Tibial nerve (tissue), 4 donors: ENCODE measurements at places on chromosomes 12 and 14. TPM values are rescaled to one million over a fixed set of nuclear protein-coding genes. Genes with fewer than 3 reads are reported as not detected.

Gene SMCO2
- total RNA-seq, result not detected

DNA sequence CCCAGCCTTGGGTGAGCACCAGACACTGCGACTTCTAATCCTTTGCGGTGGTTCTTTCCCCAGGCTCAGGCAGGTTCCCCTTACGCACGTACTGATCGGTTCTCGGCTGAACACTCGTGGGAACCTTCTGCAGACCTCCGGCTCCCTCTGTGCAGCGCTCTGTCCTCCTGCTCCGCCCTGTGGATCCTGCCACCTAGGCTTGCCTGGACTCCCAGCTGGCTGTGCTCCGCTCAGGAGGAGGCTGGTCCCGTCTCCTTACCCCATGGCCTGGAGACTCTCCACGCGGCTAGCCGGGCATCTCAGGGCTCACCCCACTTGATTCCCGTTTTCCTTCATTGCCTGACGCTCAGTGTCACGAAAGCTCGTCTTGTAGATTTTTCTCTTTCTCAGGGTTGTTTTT lies 34.7 kb downstream of the TNFAIP2 start:
- H3K4me1 ChIP-seq, result peaks cover 24% of the 10 kb centered on the region
- no peak overlapping the region for H3K4me3 ChIP-seq
- DNase-seq, result no peak

DNA sequence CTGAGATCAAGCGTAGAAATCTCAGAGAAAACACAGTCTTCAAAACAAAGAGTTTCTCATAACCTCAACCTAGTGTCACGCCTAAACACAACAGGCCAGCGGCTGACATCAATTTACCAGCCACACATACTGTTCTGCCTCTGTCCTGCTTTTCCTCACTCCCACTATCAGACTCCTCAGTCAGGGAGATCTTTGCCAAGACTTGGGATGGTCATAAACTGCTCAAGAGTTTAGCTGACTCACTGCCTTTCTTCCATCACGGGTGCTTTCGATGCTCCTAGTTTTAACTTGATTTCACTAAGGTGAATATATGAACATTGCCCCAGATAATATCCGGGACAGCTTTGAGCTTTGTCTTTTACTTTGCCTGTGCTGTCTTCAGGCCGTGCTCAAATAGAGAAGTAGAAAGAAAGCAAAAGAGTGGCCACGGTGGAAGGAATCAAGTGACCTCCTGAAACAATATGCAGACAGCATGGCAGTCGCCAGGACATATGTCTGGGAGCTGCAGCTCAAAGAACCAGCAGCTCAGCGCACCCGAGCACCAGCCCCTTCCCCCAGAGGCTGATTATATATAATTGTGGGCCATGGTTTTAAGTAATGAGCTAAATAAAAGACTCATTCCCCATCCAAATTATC lies 12.1 kb downstream of the MDM1 start:
- no peaks in the 10 kb centered on the region for H3K27me3 ChIP-seq
- no peaks in the 10 kb centered on the region for H3K36me3 ChIP-seq
- H3K4me1 ChIP-seq, result no peaks in the 10 kb centered on the region
- no peak overlapping the region for H3K4me3 ChIP-seq
- no peak for DNase-seq

DNA sequence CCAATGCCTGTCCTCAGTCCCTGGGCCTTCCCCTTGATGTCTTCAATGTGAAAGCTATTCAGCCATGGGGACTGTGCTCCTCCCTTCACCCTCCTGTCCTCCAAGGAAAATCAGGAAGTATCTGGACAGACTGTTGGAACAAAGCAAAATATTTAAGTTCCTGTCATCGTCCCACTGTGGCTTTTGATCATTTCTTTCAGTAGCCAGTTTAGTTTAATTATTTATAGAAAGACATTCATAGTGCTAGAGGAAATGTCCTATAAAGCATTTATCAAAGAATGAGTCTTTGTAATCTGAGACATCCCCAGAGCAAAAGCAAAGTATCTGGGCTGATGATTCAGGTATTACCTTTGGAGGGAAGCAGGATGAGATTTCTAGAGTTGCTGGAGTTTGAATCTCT lies 254.1 kb downstream of the NRXN3 start:
- DNase-seq, result no peak
- no peaks in the 10 kb centered on the region for H3K27me3 ChIP-seq
- H3K4me1 ChIP-seq, result no peaks in the 10 kb centered on the region

Gene ANO2
- total RNA-seq, result 13.8 TPM

Gene PIWIL1
- total RNA-seq, result not detected

- H3K36me3 ChIP-seq, result no peaks in the 10 kb centered on the region
- H3K27me3 ChIP-seq, result no peaks in the 10 kb centered on the region
- no peak for DNase-seq
These were observed 15.3 kb upstream of the PIK3C2G start for GRCh38 chr12:18246066-18246465.

DNA sequence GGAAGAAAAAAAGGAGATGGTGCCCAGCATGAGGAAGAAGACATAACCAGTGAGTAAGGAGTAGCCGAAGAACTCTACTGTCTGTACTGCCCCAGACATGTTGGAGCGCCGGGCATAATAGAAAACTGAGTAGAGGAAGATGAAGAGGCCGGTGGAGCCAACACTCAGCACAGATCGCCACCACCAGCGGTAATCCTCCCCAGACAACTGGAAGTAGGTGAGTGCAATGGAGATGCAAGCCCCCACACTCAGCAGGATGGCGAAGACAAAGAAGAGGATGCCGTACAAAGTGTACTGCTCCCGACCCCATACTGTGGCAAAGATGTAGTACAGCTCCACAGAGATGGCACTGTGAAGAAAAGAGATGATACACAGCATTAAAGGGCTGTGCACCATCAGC lies 844 bp upstream of the IPO4 start:
- peaks cover 44% of the 10 kb centered on the region for H3K4me1 ChIP-seq
- no peaks in the 10 kb centered on the region for H3K36me3 ChIP-seq
- no peaks in the 10 kb centered on the region for H3K27me3 ChIP-seq
- H3K4me3 ChIP-seq, result no peak overlapping the region
- DNase-seq, result no peak

Gene LHX5
- total RNA-seq, result not detected

DNA sequence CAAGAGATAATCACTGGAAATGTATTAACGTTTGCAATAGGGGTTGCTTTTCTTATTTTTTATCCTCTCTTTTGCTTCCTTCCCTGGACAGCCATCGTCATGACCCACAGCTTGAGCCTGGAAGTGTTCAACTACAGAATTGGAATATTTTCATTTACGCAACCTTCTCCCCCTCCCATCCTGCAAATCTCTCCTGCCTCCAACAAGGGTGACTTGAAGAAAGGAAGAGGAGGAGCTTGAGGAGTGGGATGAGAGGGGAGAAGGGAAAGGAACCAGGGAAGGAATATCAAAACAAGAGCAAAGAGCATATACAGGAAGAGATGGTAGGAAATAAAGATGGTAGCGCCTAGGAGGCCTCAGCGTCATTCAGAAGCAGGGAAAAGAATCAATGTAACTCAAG lies 1.6 kb upstream of the MANSC4 start:
- no peaks in the 10 kb centered on the region for H3K27me3 ChIP-seq
- no peak for DNase-seq
- no peaks in the 10 kb centered on the region for H3K36me3 ChIP-seq
- peaks cover 12% of the 10 kb centered on the region for H3K4me1 ChIP-seq
- no peak overlapping the region for H3K4me3 ChIP-seq
- H3K27ac ChIP-seq, result no peak overlapping the region

Gene MMP14
- 136 TPM for total RNA-seq

- no peaks in the 10 kb centered on the region for H3K27me3 ChIP-seq
- no peak overlapping the region for H3K4me3 ChIP-seq
- H3K27ac ChIP-seq, result no peak overlapping the region
These were observed 2.8 kb downstream of the FGD6 start for GRCh38 chr12:95214466-95214865.

DNA sequence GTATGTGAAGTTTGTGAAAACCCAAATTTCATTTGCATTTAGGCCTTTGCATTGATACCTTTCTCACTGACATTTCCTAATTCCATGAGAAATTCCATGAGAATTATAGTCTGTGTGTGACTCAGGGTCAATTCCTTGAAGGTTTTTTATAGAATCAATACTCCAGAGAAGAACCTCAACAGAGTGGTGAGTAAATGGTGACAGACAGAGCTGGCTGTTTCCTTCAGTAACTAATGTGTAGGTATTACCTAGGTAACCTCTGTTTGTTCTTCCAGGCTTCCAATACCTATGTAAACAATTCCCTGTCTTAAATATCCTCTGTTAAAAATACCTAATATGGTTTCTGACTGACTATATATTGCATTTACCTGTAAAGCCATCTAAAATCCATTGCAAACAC lies 117.0 kb downstream of the TTC8 start:
- no peak overlapping the region for H3K27ac ChIP-seq
- DNase-seq, result no peak
- H3K4me1 ChIP-seq, result no peaks in the 10 kb centered on the region
- no peaks in the 10 kb centered on the region for H3K27me3 ChIP-seq
